ENCODE measurements at places on chromosomes 2 and 18.

DNA sequence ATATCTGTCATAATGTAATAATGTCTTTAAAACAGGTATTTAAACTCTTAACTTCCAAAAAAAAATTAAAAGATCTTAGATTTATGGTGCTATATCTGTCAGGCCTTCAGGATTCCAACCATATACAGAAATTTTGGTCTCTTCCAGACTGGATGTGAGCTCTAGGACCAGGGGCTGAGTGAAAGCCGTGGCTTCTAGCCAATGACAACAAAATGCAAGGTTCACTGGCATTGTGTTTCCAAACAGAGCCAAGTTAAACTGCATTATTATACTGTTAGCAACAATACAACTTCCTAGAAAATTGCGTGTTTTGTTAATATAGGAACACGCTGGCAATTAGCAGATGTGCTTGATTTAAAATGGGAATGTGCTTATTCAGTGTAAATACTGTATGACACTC lies 809.8 kb upstream of the SOX11 start:
- DNase-seq: peak; percentile 79

GRCh38 chr2:86333378-86333777 lies 4.0 kb downstream of the REEP1 start:
- no peak for DNase-seq

GRCh38 chr2:238851761-238852160 lies 3.9 kb downstream of the TWIST2 start:
- no peak for DNase-seq

DNA sequence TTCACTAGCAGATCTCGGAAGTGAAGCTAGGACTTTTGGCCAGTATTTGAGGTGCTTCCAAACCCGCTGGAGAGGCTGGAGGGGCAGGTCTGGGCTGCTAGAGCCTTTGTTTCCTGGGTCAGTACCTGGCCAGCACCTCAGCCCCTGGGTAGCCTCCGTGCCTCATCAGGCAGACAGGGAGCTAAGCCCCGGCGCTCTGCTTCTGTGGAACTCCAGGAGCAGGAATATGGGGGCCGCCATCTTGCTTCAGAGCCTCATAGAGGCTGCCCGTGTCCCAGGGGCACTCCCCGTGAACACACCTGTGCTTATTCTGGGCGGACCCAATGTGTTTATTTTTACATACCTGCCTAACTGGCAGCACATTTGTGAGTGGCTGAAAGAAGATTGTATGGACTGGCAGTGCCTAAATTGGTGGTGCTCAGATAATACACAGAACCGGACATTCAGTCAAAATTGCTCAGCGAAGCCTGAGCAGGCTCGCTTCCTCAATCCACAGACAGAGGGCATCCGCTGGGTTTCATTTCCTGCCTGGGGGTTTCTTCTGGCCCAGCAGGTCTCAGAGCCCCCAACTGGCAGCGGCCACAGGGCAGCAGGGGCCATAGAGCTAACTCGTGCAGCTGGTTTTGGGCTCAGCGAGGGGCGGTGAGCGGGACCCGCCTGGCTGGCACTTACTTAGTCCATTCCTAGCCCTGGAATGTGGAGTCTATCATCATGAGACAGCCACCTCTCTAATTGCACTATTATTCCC lies 176.8 kb upstream of the ALKAL2 start:
- DNase-seq: no peak
